GM23248 (cell line): ENCODE measurements at places on chromosomes 7 and 10.

DNA sequence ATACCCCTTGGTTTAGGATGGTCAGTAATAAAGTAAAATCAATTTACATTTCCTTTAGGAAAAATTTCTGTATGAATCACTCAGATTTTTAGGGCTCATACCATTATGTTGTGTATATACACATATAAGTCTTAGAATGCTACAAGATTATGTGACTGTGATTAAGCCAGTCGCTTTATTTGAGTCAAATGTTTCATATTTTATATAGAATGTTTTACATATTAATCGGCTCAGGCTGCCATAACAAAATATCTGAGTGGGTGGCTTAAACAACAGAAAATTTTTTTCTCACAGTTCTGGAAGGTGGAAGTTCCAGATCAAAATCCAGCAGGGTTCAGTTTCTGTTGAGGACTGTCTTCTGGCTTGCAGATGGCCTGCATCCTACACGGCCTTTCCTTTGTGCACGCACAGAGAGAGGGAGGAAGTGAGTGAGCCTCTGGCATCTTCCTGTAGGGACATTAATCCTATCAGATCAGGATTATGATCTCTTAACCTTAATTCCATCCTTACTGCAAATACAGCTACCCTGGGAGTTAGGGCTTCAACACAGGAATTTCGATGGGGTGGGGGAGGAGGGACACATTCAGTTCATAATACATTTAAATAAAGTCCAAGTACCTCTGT is 198.0 kb downstream of the PHF14 start:
- DNase-seq, result no peak

- no peak for DNase-seq
These were observed 861 bp upstream of the TSPAN14 start for GRCh38 chr10:80453056-80453841.

- no peak for DNase-seq
These were observed 103.7 kb downstream of the MACC1 start for GRCh38 chr7:20113427-20114027.

- DNase-seq, result peak; percentile 62
These were observed 87.9 kb downstream of the RNF216 start for GRCh38 chr7:5693529-5693928.

DNA sequence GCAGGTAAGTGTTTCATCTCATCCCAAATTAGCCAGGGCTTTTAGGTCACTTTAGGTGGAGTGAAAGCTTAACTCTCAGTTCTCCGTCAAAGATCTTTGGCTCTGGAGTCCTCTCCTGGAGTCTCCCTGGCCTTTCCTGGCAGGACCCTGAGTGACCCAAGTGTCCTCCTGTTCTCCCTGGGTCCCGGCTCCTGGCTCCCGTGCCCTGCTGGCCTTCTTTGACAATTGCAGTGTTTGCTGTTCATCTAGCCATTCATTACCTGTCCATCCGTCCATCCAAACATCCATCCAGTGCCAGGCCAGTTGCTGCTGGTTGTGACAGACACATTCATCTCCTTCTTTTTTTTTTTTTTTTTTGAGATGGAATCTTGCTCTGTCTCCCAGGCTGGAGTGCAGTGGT is 6.2 kb upstream of the TPST1 start:
- DNase-seq, result no peak

DNA sequence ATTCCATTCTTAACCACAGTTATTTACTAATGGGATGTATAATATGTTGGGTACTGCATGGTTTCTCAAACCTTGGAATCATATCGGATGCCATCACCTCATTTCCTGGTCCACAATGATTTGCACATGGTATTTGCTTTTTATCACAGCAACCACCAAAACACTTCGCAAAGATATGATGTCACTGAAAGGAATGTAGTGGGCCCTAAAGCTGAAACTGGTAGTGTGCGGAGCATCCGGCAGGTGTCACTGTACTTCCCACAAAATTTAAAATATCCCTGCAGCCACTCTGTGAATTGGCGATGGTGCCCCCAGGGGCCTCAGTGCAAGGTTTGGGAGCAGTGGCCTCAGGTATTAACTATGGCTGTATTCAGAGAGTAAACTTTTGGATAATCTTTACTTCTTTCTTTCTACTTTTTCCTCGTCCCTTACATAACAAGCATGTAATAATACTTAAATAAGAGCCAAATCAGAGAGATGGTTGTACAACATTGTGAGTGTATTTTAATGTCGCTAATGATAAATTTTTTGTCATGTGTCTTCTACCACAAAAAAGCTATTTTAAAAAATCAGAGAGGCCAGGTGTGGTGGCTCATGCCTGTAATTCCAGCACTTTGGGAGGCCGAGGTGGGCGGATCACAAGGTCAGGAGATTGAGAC is 66.2 kb downstream of the FAM241B start:
- peak; percentile 91 for DNase-seq

- no peak for DNase-seq
These were observed 6.5 kb upstream of the SNX10 start for GRCh38 chr7:26284995-26285632.

- peak; percentile 4 for DNase-seq
These were observed 325.5 kb downstream of the SFMBT2 start for GRCh38 chr10:7085147-7085912.

DNA sequence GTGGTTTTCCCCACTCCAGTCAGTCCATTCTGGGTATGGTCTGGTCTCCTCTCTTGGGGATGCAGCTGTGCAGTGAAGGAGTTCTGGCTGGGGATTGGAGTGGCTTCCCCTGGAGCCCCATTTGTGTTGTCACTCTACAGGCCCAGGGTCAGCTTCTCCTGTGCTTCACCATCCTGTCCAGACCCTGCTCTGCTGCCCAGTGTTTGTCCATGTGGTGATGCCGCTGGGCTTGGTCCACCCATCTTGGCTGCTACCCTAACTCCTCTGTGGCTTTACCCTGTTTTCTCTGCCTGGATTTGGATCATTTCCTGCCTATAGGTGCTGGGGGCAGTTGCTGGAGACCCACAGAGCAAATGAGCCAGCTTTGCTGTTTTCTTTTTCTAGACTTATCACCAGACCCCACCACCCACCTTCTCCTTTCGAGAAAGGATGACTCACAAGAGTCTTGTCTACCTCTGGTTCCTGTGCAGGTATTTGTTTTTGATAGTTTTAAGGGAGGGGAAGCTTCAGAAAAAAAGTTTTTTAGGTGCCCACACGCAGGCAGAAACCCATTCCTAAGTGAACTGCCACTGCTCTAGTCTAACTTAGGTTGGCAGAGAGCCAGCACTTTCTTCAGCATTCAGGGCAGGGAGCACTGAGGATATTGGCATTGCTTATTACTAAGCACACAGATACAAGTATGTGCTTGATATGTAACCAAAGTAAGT is 8.5 kb downstream of the ZDHHC16 start:
- DNase-seq, result peak; percentile 58

DNA sequence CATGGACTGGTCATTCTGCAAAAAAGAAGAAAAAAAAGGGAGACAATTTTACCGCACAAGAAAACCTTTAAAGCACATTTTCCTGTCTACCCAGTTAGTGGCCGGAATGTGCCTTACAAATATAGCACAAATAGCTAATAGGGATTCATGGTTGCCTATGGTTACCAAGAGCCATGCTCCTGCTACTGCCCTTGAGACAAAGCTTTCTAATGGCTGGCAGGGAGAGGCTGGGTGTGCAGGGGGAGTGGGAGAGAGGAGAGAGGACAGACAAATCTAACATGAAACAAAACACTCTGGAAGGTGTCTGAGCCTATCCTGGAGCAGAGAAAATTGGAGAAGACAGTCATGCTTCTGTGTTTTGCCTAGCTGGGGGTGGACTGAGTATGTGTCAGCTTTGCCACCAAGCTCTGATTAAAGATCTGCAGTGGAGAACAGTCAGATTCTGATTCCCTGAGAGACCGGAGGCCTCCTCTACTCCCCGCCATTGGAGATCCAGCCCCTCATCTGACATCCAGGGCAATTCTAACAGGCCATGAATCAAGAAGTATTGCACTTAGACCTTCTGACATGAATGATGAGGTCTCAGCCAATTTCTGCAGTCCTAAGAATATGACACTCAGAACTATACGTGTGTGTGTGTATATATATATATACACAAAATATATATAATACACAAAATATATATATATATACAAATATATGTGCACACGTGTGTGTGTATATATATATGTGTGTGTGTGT is 80.2 kb downstream of the PRTFDC1 start:
- DNase-seq, result peak; percentile 64

DNA sequence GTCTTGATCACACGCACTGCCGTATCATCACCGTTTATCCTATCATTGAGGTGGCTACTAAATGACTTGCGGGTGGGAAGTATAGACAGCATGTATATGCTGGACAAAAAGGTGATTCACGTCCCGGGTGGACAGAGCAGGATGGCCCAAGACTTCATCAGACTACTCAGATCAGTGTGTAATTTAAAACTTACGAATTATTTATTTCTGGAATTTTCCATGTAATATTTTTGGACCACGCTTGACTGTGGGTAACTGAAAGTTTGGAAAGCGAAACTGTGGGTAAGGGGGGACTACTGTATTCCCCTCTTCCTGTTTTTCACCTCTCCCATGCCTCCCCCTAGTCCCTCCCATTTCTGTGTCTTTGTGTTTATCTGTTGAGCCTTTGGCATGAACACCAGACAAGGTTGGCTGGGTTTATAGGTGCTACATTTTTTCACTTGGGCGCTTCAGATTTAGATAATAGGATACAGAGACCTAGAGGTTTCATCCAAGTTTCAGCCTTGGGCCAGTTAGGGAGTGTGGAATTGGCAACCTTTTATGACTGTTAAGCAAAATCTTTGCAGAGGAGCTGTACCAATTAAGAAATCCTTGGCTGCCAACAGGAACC is 55.8 kb downstream of the RBM20 start:
- DNase-seq, result no peak

GRCh38 chr7:84477786-84478478 is 283.3 kb upstream of the SEMA3A start:
- DNase-seq, result no peak

DNA sequence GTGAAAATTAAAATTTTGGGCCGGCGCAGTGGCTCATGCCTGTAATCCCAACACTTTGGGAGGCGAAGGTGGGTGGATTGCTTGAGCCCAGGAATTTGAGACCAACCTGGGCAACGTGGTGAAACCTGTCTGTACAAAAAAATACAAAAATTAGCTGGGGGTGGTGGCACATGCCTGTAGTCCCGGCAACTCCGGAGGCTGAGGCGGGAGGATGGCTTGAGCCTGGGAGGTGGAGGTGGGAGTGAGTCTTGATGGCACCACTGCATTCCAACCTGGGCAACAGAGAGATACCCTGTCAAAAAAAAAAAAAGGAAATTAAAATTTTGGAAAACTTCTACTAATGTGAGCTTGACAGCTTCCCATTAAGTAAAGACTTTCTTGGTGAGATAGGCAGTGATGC is 3.1 kb downstream of the SRRT start:
- DNase-seq, result no peak
